ENCODE measurements at places on chromosomes 12 and 14.
A peak's percentile ranks its signal among the peaks of the same experiment; 100 is the strongest.

DNA sequence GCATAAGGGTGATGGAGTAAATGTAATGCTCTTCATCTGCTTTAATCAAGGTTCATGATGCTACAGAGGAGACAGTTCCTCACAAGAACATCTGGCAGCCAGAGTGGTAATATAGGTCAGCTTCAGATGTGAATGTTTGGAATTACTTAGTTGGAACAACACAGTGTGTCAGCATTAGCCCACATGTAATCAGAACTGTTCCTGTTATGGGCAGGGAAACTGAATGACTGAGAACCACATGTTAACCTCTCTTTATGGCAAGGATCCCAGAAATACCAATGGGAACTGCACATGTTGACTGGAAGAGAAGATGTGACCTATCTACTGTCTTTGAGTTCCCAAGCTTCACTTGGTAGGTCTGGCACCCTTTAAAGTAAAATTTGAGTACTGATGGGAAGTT lies 390.1 kb upstream of the PDE3A start:
- DNase-seq: no peak

DNA sequence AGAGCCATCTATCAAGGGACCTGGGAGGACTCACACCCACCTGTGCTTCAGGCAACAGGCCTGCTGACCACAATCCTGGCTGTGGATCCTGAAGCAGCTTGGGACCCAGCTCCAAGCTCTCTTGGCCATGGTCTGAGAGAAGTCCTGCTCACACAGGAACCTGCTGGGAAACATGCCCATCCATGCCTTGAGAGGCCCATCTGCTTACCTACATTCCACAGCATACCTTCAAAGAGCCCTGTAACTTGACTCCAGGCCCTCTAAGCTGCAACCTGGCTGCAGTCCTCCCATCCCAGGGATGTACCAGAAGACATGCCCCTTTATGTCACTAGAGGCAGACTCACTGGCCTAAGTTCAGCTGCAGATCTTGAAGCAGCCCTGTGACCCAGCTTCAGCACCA lies 61.7 kb upstream of the AMIGO2 start:
- DNase-seq: no peak

DNA sequence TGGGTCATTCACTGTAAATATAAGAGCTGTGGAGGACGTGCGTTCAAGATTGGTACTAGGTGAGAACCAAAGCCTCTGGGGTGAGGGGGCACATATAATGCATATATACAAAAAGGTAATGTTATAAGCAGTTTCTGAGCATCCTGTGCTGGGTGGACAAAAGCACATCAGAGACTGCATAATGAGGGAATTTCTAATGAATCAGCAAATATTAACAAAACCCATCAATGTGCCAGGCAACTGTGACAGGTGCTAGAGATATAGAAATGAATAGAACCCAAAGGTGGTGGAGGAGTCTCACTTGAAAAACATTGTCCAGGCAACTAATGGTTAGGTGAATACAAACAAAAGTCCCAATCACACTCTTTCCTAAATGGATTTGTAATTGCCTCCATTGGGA lies 74.7 kb downstream of the GPR65 start:
- no peak for DNase-seq

- DNase-seq: no peak
Observed at GRCh38 chr14:20468764-20469241, 403 bp upstream of the PNP start.

- DNase-seq: no peak
Observed at GRCh38 chr14:76916040-76916715, 90.0 kb downstream of the LRRC74A start.

DNA sequence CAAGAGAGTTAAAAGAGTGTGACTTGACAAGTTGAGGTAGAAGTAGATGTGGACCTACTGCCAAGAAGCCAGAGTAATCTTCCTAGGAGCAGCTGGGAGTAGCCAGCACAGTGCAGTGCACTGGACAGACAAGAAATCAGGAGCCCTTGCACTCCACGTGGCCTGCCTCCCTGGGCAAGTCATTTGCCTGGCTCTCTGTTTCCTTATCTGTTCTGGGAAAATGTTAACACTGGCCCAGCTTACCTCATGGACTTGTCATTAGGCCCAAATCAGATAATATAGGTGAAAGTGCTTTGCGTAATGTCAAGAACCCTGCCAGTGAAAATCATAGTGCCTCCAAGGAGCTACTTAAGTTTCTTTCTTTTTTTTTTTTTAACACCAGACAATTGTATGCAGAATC lies 19.2 kb downstream of the SLC7A8 start:
- no peak for DNase-seq

DNA sequence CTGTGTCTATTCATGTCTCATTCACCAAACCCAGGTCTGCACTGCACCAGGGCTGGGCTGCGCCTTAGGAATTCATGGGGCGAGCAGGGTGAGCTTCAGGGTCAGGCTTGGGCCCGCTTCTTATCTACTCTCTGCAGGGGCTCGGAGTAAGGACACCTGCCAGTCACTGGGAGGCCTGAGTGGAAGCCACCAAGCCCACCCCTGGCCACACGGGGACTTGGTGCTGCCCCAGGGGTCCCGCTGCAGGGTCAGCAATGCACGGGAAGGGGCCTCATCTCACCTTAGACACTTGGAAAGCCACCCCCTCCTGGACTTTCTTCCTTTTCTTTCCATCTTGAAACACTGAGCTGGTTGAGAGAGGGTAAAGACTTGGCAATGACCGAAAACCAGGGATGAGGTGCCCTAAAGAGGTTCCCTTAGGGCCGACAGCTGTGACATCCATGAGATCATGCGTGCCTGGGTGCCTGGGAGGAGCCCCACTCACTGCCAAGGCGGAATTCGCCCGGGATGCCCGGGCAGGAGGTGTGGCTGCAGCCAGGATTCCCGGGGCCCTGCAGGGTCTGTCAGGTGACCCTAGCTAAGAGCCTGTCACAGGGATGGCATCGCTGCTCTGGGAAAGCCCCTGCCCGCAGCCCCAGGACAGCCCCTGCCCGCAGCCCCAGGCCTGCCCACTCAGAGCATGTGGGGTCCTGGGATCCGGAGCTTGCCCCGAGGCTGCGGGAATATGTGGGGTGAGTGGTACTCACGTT lies 45.5 kb upstream of the EML1 start:
- no peak for DNase-seq

DNA sequence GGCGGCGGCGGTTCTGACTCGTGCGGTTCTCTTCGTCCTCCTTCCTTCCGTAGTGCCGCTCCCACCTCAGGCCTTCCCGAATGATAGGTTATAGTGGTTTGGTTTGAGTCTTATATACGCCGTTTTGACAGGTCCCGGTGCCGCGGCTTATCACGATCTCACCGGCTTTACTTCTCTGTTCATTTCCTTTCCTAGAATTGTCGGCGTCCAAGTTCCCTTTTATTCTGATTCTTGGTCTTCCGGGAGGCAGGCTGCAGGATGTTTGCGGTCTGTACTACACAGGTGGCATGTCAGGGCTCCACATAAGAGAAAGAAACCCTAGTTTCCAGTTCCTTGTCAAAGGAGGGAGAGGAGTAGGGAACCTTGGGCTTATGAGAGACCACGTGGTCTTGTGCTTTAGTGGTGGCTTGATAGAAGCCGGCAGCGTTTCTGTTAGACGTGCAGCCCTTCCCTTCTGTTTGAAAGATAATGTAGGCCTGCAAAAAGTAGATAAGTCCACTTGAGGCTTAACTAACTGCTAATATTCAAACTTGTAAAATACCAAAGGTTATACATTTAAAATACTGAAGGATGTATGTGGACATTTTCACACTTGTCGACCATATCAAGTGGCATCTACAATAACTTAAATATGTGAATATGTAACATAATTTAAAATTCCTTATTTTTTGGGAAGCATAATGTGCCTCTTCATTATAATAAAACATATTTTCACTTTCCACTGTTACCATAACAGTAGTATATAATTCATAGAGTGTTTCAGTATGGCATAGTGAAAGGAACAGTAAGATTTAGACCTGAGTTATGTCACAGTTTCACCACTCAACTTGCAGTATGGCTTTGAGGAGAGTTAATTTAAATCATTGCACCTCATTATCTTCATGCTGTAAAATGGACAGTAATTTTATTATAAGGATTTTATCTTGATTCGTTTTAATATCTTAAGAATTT lies 804 bp downstream of the USP15 start:
- peak; percentile 28 for DNase-seq

DNA sequence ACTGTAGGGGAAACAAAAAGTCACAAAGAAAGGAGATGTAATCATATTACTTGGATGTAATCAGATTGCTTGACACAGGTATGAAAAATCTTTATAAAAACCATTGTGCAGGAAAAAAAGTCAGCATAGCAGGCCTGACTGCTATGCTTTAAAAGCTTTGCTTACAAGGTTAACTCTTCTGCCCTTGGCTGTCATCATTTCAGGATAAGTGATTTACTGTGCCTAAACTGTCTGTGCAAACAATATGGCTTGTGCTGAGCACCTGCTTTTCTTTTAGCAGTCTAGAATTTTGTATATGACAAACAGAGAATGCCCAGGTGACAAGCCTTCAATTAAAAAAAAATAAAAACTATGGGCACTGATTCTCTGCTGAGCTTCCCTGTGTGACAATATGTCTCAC lies 63.8 kb upstream of the PLEKHG7 start:
- no peak for DNase-seq

GRCh38 chr14:90647473-90648005 lies 168.7 kb downstream of the TTC7B start:
- DNase-seq: no peak

- DNase-seq: no peak
Observed at GRCh38 chr14:88868558-88869159, 44.2 kb downstream of the TTC8 start.

DNA sequence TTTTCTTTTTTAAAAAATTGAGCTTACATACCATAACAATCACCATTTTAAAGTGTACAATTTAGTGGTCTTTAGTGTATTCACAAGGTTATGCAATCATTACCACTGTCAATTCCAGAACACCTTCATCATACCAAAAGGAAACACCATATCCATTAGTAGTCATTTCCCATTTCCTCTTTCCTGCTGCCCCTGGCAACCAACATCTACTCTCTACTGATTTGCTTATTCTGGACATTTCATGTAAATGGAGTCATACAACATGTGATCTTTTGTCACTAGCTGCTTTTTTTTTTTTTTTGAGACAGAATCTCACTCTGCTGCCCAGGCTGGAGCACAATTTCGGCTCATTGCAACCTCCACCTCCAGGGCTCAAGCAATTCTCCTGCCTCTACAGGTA lies 66.8 kb upstream of the CFL2 start:
- DNase-seq: no peak

- DNase-seq: no peak
Observed at GRCh38 chr12:57603815-57604453, 690 bp upstream of the DTX3 start.

DNA sequence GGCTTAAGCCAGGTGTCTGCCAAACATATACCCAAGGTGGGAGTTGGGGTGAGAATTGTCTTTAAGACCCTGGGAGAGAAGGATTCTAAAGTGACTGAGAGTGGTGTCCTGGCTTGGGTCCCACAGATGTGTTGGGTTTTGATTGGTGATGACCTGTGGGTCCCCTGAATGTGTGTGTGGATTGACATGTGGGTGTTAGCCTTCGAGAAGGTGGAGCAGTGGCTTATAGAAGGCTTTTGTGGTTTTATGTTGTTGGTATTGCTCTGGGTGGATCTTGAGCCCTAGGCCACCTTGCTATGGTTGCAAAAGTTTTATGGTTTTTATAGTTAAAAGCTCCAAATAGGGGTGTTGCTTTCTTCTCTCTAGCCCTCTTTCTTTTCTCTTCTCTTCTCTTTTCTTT lies 29.7 kb downstream of the PLEKHG3 start:
- no peak for DNase-seq

DNA sequence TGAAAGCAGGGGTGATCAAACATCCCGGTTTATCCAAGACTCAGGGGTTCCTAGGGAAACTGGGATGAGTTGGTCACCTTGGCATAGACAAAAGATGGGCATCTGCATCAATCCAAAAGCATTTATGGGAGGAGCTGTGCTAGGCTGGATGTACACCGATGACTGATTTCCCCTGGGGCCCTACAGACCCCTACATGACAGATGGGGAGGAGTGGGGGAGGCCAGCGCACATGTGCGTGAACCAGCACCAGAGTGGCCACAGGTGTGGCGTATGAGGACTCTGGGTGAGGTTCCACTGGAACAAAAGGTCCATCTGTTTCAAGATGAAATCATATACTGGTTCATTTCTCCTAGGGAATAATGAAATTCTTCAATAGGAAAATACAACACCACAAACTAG lies 210.4 kb downstream of the ITPR2 start:
- DNase-seq: no peak

GRCh38 chr12:124954771-124955170 lies 34.2 kb downstream of the DHX37 start:
- DNase-seq: no peak

- DNase-seq: no peak
Observed at GRCh38 chr14:97028382-97028781, 231.2 kb downstream of the VRK1 start.

DNA sequence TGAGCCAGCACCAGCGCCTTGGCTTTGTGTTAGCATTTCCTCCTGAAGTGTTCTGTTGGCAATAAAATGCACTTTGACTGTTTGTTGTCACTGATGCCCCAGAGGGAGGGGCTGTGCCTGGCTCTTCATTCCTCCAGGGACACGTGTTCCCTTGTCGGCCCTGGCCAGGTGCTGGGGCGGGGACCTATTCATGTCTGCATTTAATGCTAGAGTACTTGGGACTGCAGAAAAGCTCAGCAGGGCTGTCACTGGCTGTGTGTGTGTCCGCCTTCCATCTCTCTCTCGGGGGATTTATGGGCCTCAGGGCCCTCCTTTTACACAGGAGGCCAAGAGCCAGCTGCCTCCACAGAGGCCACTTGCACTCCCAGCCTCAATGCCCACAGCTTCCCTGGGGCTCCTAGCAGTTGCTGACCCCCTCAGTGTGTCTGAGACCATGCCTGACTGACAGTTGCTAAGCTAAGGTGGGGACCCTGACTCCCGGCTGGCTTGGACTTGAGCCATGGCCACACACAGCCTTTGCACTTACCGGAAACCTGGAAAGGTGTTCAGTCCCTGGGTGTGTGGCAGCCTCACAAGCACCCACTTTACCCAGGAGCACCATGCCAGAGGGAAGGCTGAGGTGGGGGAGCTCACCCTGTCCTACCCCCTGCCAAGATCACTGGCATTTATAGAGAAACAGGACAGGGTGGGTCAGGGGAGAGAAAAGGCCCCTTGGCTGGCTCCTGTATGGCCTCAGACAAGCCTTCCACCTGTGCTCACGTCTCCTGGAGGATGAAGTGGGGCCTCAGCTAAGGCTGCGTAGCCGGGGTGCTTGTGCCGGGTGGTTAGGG lies 27.8 kb downstream of the HIP1R start:
- DNase-seq: no peak

- DNase-seq: no peak
Observed at GRCh38 chr12:28620281-28620680, 430.0 kb downstream of the CCDC91 start.

DNA sequence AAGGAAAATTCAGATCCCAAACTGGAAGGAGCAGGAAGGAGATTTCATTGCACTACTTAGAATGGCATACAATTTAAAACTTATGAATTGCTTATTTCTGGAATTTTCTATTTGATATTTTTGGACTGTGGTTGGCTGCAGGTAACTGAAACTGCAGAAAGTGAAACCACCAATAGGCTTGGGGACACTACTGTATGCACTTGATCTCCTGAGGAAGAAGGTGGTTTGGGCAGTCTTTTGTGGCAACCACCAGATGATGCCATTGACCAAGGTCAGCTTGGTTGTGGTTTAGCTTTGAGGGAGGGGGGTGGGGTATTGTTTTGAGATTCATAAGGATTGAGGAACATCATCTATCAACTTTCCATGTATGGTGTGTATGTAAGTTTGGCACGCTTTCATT lies 209.5 kb upstream of the STXBP6 start:
- DNase-seq: no peak

GRCh38 chr12:130104571-130105106 lies 57.6 kb upstream of the FZD10 start:
- DNase-seq: no peak

GRCh38 chr12:55718015-55718414 lies 2.2 kb downstream of the BLOC1S1 start:
- DNase-seq: no peak
